KBM-7 (cell line): ENCODE measurements at places on chromosomes 3 and 15.

DNA sequence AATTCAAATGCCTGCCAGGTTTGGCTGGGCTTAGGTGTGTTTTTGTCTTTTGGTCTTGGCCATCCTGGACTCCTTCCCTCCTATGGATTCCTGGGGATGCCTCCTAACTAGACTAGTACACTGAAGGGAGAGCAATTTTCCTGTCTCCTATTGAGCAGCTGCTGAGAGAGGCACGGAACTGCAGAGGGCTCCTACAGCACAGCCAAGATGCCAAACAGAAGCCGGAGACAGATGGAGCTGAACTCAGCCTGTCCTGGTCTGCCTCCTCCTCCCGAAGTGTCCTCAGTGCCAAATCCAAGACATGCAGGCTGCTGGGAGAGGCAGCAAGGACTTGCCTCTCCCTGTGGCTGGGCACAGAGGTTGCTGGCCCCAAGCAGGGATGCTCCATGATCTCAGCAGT lies 256.6 kb upstream of the PROK2 start:
- DNase-seq: no peak

DNA sequence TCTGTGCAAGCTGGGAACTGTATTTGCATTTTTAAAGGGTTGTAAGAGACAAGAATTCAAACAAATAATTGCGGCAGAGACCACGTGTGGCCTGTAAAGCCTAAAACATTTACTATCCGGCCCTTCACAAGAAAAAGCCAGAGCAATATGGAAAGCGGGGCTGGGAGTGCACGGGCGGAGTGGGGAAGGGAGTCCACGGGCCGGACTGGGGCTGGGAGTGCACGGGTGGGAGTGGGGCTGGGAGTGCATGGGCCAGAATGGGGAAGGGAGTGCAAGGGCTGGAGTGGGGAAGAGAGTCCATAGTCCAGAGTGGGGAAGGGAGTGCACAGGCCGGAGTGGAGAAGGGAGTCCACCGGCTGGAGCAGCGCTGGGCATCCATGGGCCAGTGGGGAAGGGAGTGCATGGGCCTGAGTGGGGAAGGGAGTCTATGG lies 41.2 kb downstream of the KLF15 start:
- DNase-seq: no peak

DNA sequence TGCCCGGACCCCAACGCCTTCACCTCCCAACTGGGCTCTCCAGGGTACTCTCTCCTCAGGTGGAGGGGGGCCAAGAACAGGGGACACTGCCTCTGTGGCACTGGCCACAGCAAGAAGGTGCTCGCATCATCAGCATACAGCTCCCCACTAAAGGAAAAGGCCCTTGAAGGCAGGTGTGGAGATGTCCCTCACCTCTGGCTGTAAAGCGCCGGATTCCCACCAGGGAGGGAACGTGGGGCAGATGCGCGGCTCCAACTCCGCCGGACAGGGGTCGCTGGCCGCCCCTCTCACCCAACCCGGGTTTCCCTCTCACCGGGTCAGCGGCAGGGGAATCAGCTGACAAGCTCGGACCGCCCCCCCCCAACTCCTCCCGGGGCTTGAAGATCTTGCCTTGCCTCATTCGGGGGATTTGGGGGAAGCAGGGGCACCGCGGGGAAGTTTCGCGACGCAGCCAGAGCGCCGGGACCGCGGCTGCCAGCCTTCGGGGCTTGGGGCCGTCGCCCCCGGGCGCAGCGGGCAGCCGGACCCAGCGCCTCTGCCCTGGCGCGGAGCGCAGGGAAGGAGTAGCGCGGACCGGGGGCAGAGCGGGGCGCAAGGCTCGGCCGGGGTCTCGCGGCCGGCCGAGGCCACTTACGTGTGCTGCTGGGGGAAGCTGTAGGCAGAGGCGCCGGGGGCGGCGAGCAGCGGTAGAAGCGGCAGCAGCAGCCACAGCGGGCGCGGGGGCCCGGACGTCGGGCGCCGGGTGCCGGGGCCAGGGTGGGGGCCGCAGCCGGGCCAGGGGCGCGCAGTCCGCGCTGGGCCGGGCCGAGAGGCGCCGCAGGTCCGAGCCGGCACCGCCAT lies 630 bp downstream of the CACNA2D2 start:
- no peak for DNase-seq

DNA sequence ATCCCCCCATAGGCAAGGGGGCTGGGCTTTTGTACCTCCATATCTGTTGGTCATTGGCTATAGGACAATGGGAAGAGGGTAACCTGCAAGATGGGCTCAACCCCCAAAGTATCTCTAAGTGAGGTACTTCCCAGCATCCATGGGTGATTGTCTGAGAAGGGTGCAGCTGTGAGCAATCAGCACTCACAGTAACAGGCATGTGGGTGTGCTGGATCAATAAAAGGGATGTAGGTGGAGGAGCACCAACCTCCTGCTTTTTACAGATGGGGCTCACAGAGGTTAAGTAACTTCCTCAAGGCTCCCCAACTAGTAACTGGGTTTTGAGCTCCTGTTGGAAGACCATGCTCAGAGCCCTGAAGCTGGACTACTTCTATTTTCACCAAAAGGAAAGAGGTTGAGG lies 26.4 kb upstream of the FAM107A start:
- DNase-seq: no peak

GRCh38 chr15:45534821-45535220 lies 12.3 kb upstream of the SLC30A4 start:
- DNase-seq: no peak

- no peak for DNase-seq
Measured at GRCh38 chr15:77002436-77002835, 7.5 kb downstream of the PSTPIP1 start.

- DNase-seq: no peak
Measured at GRCh38 chr3:50150863-50151686, 4.0 kb upstream of the SEMA3F start.

DNA sequence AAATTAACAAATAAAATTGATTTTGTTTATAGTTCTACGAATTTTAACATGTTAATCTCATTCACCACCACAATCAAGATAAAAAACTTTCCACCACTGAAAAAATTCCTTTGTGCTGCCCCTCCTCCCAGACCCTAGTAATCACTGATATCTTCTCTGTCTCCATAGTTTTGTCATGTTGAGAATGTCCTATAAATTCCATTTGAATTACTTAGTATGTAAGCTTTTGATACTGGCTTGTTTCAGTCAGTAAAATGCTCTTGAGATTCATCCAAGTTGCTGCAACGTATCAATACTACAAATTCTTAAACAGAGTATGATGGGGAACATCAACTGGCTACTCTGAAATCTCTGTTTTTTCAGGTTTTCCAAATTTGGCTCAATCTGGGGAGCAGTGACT lies 129.6 kb downstream of the CTNNB1 start:
- no peak for DNase-seq

DNA sequence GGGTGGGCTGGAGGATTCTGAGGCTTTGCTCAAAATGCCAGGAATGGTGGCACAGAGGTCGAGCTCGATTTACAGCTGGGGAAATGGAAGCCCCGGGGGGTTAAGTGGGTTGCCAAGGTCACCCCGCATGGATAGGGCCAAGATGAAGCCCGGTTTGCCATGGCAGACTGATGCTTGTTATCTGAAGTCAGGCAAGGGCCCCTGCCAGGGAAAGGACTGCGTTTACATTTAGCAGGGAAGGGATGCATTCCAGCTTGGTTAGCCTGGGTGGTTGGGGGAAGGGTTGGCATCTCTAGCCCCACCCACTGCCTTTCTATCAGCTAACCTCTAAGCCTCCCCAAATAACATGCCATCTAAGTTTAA lies 79.0 kb downstream of the RPLP1 start:
- no peak for DNase-seq

DNA sequence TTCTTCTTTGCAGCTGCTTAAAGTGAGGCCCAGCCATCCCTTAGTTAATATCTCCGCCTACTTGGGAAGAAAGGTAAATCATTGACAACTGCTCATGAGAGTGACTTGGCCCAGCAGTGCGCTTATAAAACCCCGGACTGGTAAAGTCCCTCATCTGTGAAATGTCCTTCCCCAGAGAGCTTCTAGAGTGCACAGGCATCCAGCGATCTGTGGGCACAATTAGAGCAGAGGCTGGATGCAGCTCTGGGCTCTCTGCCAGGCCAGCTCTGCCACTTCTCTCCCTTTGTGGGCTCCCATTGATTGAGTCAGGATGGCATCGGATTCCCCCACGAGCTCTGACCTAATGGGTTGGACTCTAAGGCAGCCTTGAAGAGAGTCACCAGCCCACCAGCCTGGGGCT lies 219.0 kb upstream of the LINGO1 start:
- no peak for DNase-seq

DNA sequence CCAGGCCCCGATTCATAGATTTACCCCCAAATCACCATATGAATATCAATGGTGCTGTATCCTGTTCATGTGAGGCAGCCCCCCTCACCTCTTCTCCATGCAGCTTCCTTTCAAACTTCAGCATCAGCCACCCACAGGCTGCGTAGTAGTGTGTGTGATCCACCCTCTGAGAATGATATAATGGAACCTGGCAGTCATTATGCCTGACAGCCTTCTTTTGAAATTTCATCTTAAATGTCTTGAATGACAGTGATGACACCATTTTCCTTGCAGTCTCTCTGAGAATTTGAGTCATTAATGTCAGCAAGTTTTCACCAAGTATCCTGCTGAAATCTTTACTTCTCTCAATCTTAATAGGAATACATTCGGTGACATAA lies 3.5 kb upstream of the CLRN1 start:
- DNase-seq: no peak

- DNase-seq: no peak
Measured at GRCh38 chr3:188440340-188440972, 286.5 kb downstream of the LPP start.

DNA sequence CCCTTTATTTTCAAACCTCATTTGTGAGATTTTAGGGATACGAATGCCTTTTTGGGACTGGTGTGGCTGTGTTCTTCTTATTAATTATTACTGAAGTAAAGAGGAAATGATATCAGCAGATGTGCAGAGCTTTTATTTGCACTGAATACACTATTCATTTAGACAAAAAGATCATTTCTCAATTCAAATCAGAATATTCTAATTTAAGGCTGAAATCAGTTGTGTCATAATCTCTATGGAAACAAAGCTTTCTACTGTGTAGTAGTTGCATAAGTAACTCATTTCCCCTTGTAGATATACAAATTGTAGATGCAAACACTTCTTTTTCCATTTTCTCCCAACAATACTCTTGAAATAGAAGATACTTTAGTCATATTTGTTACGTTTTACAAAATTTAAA lies 56.0 kb downstream of the PDE8A start:
- DNase-seq: no peak

- DNase-seq: no peak
Measured at GRCh38 chr15:99542828-99543227, 23.0 kb upstream of the MEF2A start.

DNA sequence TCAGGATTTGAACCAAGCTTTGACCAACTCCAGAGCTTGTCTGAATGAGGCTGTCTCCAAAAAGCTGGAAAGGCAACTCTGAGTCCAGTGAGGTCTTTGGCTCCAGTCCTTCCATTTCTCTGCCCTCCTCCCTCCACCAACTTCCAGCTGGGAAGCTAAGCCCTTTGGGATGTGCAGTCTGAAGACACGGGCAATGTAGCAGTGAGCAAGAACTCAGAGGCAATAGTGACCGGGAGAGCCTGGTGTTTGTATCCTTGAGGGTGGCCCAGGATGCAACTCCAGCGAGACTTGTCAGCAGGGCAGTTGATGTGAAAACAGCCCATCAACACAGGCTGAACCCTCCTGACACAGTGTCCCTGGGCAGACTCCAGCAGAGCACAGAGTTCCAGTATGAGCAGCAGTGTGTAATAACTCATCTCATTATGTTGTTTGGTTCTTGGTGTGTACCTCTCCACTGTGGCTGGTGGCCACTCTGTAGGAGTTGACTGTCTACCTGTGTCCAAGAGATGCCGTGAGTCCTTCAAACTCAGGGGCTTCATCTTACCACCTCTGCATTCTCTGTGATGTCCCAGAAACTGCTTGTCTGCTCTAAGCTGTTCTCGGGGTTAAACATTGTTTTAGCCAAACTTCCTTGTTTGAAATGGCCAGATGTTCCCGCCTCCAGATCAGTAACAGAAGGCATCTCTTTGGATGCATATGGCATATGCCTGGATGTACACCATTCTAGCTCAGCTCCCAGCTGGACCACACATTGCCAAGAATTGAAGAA lies 6.6 kb downstream of the CDCP1 start:
- no peak for DNase-seq

DNA sequence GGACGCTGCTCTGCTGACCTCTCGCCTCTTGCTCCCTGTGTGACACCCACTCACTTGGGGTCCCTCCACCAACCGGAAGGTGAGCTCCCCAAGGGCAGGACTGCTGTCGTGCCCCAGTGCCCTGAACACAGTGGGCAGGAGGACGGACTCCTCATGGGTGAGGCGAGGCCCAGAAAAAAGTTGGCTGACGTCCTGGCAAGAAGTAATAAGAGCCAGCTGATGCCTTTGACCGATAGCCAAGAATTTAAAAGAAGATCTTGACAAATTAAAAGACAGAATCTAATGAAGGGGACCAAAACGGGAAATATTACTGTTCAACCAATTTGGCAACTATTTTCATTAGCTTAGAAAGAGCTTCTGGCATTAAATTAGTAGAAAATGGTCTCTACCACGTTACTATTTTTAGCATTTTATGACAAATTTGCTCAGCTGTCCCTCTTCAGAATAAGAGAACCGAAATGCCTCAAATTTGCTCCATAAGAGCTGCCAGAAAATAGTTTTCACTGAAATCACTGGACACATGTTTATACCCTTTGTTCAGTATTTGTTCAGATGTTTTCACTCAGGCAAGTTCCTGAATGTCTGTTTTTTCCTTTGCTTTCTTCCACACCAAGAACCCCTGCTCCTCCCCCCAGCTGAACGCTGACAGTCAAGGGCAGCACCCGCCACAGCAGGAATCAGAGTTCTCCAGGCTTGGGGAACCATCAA lies 60.5 kb downstream of the XXYLT1 start:
- no peak for DNase-seq

DNA sequence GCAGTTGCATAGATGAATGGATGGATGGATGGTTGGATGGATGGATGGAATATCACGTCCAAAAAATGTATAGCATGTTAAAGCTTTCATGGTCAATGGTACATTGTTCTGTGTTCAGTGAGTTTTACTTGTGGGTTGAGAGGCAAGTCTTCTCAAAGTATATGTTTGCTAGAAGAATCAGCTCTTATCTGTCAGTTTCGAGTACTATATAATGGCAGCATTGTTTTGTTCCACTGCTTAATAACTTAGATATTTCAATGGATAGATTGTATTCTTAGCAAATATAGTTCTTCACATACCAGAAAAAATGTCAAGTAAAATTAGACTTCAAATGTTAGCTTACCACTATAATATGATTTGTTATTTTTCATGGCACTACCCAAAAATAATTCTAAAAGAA lies 100.9 kb upstream of the CDIN1 start:
- DNase-seq: no peak

DNA sequence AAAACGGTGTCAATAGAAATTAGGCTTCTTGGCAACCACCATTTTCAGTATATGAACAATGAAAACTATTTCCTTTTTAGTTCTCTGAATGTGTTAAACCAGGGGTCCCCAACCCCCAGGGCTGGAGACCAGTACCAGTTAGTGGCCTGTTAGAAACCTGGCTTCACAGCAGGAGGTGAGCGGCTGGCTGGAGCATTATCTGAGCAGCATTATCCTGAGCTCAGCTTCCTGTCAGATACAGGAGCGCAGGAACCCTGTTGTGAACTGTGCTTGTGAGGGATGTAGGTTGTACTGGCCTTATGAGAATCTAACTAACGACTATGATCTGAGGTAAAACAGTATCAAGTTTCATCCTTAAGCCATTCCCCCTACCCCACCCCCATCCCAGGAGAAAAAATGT lies 328.7 kb downstream of the ZBBX start:
- no peak for DNase-seq

GRCh38 chr3:74789111-74789510 lies 174.7 kb upstream of the CNTN3 start:
- no peak for DNase-seq
